ENCODE measurements at places on chromosomes 3 and 15.
A peak's percentile ranks its signal among the peaks of the same experiment; 100 is the strongest.

DNA sequence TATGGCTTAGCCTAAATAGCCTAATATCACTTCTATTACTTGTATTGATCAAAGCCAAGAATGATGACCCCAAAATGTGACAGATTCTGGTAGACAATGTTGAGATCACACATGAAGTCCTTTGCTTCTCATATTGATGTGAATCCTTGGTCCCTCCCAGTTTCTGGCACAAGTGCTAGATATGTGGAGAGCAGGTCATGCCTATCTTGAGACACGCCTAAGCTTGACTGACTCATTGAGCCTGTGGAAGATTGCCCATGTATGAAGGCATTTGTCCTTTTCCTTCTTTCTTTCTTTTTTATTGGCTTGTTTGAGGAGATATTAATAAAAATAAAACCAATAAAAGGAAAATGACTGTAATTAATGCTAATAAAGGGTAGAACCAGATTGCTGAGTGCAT lies 54.0 kb upstream of the TMEM108 start:
- no peak for DNase-seq

GRCh38 chr3:161770484-161771386 lies 274.1 kb downstream of the OTOL1 start:
- DNase-seq = no peak

DNA sequence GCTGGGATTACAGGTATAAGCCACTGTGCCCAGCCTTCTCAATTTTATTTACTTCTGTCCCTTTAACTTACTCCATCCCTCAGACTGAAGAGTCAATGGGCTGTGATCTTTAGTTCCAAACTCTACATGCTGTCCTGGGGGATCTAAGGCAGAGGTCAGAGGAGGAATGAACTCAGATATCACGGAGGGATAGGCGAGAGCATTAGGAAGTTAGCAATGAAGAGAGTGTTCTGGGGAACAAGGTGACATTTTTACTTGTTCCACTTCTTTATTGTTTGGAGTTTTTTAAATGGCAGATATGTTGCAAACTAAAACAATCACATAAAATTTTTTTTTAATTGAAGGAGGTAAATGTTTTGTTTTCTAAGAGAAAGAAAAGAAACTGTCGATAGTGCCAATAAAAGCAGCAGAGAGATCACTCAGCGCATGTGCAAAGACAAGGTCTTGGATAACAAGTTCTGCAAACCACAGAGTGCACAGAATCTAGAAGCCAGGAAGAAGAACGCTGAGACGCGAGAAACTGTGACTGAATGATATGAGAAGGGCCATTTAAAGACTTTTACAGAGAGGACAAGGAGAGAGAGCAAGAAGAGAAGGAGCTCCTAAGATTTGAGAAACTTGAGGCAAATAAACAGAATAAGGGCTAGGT lies 10.8 kb upstream of the CA12 start:
- no peak for DNase-seq

DNA sequence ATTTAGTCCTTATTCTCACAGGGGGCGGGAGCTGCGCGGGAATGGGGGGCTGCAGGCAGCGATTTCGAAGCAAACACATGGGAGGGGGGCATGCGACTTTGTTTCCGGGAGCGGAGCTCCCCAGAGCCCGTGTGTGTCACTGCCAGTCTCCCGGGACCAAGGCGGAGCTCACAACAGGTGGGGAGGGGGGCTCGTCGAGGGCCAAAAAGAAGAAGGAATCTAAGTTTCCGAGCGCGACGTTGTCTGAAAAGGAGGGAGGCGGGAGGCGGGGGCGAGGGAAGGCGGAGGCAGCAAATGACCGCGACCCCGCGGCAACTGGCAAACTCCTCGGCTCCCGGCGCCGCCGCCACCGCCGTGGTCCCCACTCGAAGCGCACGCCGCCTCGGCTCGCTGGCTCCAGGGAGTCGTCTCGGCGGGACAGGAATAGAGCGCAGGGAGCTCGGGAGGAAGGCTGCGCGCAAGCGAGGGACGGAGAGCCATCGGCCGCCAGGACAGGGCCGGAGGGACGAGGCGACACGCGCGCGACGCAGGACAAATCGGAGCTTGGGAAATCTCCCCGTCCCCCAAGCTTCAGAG lies 1.4 kb downstream of the FOXP1 start:
- DNase-seq = peak; percentile 12

- no peak for DNase-seq
Measured at GRCh38 chr15:53256457-53256856, 466.3 kb upstream of the ONECUT1 start.

DNA sequence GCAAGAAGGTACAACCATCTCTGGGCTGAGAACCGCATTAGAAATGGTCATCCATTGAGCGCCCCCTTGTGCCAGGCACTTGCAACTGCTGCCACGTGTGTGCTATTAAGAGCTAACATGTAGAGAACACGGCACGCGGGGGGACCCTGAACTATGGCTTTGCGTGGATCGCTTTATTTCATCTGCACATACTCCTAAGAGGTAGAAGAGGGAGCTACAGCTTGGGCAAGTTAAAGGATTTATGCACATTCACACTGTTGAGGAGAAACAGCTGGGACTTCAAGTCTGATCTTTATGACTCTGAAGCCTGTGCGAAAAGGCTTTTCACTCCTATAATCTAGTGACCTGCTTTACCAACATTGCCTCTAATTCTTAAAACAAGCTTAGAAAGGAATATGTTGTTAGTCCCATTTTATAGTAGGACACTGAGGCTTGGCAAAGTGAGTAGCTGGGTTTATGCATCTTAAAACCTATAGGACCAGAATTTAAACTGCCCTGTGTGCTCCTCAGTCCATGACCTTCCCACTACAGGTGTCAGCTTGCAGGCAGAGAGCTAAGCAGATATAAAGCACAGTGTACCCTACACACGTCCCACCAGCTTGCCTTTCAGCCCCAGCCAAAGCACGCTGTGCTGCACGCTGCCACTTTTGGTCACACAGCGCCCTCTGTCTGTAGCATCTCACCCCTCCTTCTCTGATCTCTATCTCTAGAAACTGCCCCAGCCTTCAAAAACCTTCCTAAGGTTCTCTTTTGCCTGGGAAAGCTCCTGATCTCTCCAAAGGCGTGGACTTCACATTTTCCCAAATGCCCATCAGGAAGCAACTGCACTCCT lies 57.8 kb downstream of the STARD5 start:
- peak; percentile 73 for DNase-seq

DNA sequence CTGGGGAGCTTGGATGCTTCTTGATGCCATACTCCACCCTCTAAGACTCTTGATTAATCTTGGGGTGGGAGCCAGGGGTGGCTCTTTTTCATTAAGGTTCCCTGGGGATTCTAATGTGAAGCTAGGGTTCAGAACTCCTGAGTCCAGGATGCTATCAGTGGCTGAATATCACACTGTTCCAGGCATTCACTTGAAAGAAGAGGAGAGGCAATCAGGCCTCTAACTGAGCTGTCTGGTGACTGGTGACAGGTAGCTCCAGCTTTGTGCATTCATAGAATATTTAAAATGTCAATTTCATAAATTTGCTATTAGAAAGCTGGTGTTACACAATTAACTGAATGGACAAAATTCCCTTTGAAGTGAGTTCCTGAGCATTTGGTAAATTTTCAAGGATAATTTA lies 139.0 kb downstream of the CHDH start:
- DNase-seq = no peak

- no peak for DNase-seq
Measured at GRCh38 chr3:17852217-17852616, 109.8 kb upstream of the TBC1D5 start.

DNA sequence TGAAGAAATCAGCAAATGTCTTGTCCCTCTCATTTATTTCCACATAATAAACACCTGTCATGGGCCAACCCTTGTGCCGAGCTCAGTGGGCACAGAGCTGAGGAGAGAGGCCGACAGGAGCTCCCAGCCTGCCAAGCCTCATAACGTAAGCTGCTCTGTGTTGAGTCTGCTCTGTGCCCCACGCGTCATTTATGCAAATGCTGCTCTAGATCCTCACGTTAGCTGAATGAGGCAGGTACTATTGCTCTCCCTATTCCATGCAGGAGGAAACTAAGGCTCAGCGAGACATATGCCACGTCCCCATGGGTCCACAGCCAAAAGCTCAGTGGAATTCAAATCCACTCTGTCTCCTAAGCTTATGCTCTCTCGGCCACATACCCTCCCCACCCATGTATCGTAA lies 41.5 kb downstream of the EFCAB12 start:
- DNase-seq = no peak

DNA sequence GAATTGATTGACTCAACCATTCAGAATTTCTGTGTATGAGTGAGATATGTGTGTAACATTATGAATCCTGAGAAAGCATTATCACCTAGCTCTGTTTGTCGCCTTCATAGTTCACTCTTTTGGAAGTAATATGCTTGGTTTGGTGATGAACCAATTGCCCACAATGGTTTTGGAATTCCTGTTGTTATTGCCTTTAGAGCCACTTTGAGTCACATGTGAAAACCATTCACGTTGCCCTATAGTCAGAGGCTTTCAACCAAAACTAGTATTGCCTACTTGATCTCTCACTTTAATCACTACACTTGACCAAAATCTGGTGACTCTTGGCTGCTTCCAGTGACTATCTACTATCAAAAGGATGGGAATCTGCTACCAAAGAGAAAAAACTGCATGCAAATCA lies 78.2 kb upstream of the FLNB start:
- DNase-seq = no peak

DNA sequence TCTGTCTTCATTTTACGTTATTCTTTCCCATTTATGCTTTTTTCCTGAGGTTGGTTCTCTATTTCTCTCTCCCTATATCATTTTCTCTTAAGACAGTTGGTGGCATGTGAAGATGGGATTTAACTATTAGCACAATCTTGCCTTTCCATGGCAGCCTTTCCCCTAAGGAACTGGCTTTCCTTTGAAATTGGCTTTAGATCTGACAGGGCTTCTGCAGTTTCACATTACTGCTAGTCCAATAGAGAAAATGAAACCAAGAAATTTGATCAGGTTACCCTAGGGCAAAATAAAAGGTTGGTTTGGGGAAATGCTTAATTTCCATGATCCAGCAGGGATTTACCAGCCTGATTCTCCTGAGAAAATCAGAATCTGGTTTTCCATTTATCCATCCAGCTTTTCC lies 22.7 kb upstream of the CHL1 start:
- DNase-seq = no peak

Data from CD4-positive, alpha-beta memory T cell (primary cell).